Hematopoietic multipotent progenitor cell treated with erythropoietin and hydrocortisone succinate and interleukin-3 and kit ligand, for 6 days (in vitro differentiated cells): ENCODE measurements at places on chromosomes 6 and 20.

DNA sequence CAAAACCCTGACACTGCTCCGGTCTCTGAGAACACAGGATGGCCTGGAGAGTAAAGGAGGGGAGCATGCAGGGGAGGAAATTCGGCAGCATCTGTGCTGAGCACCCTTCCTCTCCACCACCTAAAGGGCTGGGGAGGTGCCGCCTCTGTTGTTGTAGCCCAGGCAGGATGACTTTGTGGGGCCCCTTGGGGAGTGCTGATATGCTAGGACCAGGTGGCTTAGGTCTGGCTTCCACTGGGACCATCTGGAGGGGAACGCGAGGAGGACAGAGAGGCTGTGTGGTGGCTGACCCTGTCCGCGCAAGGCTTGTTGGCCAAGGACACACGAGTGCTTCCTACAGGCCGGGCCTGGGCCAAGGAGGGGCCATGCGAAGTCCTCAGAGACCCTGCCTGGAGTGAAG lies 9.9 kb upstream of the RPS6KA2 start:
- DNase-seq, result no peak

- no peak for DNase-seq
Observed at GRCh38 chr6:49514571-49515484, 15.1 kb downstream of the GLYATL3 start.

- no peak for DNase-seq
Observed at GRCh38 chr6:34095741-34096140, 50.1 kb downstream of the GRM4 start.

DNA sequence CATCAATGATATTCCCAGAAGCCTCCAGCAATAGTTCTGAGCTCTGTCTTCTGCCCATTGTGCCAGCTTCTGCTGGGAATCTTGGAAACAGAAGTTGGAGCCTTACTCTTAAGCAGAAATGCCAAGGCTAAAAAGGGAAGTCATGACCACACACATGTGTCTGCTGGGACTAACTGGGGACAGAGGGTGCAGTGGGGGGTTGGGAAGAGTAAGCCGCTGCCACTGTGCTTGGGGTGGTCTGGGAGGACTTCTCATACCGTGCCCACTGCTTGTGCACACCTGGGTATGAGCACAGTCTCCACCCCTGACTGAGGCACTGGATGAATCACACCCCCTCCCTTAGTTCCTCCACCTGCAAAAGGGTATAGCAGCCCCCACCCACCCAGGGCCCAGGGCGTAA lies 90.7 kb downstream of the CDC5L start:
- DNase-seq, result no peak

GRCh38 chr6:111162504-111162903 lies 75.2 kb downstream of the SLC16A10 start:
- no peak for DNase-seq

DNA sequence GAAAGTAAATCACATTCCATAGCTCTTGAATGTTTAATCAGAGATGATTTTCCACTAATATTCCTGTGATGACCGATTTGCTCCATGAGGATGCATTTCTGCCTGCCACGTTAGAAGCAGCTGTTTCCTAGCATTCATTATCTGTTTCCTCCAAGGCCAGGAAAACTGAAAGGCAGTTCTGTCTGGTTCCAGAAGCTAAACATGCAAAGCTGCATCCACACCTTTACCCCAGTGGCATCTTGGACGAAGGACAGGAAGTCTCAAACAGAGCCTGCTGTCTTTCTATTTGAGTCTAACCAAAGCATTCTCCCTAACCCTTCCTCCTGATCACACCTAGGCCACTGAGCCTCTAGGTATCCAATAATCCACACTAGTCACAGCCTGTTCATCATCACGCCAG lies 27.6 kb downstream of the CNKSR3 start:
- no peak for DNase-seq

GRCh38 chr20:45038745-45039474 lies 62.0 kb downstream of the KCNS1 start:
- no peak for DNase-seq

- DNase-seq, result no peak
Observed at GRCh38 chr6:7325750-7326149, 12.8 kb upstream of the SSR1 start.

- no peak for DNase-seq
Observed at GRCh38 chr6:3895312-3895653, 46.1 kb downstream of the FAM50B start.

- DNase-seq, result no peak
Observed at GRCh38 chr20:63551068-63551467, 2.9 kb upstream of the FNDC11 start.

DNA sequence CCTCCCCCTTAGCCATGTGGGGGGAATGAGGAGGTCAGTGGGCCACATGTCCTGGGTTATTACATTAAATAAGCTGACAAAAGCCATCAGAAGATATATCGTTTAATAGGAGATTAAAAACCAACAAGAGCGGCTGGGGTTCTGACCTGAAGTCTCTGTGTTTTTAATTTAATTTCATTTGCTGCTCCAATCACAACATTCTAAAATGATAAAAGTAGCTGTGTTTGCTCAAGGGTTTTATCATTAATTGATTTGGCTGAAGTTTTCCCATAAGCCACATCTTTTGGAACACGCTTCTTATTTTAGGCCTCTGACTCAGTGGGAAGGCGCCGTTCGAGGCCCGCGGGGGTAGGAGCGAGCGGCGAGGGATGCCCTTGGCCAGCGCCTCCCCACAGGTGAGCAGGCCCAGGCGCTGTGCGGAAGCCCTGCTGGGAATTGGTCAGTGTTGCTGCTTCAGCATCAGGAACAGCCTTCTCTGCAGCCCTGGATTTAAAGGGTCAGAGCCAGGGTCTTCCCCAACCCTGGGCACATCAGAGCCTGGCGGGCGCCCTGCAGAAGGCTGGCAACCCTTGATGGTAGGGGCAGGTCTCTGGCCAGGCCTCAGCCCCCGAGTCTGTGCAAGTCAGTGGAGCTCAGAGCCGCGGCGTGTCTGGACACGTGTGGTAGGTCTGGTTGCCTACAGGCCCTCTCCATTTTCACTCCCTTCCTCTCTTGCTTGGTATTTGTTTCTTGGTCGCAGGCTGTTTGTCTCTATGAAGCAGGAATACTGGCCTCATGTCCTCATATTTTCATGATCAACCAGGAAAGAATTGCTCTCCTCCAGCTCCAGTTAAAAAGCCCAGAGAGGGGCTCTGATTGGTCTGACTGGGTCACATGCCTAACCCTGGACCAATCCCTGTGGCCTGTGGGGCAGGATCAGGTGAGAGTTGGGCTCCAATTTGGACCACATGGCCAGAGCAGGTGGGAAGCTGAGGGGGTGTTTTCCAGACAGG lies 30.9 kb upstream of the MLN start:
- DNase-seq, result no peak

DNA sequence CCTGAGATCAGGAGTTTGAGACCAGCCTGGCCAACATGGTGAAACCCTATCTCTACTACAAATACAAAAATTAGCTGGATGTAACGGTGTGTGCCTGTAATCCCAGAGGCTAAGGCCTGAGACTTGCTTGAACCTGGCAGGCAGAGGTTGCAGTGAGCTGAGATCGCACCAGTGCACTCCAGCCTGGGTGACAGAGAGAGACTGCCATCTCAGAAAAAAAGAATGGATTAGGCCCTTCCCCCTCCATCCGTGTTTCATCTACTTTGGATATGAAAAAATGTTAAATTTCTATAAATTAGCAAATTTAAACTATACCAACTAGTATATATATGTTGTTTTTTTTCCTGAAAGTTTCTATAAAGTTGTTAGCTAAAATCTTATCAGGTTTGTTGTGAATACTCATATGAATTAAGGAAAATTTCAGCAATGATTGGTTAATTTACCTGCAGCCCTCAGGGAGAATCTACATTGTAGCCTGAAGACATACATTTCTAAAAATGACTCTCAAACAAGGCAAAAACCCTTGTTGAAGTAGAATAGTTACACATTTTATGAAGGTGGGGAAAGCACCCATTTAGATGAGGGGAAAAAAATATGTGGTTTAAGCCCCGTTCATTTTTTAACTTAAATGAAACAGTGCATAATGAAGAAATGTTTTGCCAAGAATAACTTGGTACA lies 120.9 kb downstream of the TIAM2 start:
- no peak for DNase-seq

DNA sequence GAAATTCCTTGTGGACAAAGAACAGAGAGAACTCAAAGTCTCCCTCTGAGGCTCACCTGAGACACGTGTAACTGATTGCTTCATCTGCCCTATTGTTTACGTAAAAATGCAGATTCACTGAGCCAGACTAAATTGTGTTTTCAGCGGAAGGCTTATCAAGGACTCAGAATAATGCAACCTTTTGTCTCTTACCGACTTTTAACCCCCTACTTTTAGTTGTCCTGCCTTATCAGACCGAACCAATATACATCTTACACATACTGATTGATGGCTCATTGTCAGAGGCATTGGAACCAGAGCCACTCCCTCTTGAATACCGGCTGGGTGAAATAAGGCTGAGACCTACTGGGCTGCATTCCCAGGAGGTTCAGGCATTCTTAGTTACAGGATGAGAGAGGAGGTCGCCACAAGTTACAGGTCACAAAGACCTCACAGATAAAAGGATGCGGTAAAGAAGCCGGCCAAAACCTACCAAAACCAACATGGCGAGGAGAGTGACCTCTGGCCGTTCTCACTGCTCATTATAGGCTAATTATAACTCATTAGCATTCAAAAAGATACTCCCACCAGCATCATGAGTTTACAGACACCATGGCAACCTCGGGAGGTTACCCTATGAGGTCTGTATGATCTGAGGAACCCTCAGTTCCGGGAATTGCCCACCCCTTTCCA lies 95.5 kb upstream of the ZNF184 start:
- no peak for DNase-seq

- peak; percentile 70 for DNase-seq
Observed at GRCh38 chr6:36544228-36544627, 3.1 kb downstream of the STK38 start.

- no peak for DNase-seq
Observed at GRCh38 chr20:48416002-48416401, 411.8 kb downstream of the PREX1 start.

- DNase-seq, result peak; percentile 25
Observed at GRCh38 chr6:113591896-113592827, 265.0 kb upstream of the MARCKS start.

- peak; percentile 47 for DNase-seq
Observed at GRCh38 chr6:89034586-89035251, 45.8 kb upstream of the PNRC1 start.

DNA sequence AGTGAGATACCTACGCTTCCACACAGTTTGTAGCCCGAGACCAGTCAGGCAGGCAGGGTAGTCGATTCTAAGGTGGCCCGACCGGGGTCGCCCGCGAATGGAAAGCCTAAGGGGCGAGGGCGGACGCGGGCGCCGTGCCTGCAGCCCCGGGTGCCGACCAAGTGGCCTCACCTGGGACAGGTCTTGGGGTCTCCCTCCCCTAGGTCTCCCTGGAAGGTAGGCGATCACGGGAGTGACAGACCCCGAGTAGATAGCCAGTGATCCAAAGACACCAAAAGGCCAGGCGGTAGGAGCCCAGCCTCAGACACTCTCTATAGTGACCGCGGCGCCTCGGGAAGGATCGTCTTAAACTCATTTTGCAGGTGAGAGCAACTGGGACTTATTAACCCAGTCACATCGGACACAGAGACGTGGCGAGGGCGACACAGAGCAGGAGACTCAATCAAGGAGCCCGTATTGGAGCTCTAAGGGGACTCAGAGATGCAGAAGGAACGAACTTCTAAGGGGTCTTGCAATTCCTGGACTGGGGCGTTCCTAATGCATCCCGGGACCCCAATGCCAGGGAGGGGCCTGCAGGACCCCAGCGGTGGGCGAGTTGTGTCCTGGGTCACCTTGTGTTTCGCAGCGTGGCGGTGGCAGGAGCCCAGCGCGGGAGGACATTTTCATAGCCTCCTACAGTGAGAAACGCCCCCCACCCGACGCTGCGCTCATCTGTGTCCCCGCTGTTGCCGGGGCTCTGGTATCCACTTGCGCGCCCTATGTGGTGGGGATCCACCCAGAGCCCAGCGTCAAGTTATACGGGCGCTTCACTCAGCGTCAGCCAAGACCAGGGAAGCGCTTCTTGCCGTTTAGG lies 2.1 kb upstream of the VSX1 start:
- DNase-seq, result peak; percentile 63

DNA sequence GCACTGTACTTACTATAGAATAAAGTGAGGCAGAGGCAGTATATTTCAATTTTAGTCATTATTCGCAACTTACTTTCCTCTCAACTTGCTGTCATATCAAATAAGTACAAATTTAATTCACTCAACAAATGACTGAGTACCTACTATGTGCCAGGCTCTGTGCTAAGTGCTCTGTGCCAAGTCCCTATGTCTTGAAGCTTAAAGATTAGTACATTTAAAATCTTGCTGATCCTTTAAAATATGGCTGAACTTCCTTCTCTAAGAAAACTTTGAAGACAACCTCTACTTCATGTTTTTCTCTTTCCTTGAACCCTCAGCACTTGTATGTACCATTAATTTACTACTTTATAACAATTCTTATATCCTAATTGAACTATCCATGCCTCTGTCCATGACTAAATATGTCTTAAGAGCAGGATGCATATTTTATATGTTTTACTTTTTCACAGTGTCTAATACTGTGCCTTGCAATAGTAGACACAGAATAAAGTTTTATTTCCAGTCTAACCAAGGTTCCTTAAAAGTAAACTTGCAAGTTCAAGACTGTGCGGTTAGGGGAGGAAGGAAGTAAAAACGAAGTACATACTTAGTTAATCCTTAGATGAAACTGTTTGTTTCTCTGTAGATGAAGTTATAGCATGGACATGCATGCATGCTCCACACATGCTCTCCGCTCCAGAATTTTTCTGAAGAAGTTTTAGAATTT lies 10.0 kb upstream of the LATS1 start:
- no peak for DNase-seq

DNA sequence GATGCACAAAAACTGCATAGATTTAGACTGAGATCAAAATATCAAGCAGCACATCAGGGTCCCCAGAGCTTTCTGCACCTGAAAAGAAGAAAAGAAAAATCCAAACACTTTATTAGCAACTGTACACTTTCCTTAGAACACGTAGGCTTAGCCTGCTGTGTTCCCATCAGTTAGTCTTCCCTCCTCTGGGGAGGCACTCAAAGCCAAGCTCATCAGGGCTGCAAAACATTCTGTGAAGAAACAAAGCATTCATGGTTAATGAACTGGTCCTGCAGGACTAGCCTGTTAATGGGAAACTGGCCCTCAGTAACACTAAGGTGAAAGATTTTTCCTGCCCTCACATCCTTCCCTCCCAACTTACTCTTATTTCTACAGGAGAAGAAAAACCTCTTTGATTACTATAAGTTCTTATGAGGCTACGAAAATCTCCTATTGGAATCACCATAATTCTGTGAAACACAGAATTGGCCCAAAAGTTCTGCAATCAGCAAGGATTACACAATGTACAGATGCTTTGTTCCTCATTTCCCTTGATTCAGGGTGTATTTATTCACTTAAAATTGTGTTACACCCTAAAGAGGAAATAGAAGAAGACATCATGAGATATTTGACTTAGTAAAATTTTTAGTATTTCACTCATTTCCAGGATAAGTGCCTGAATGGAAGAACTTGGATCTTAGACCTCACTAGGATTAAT lies 901.0 kb upstream of the MAP3K7 start:
- DNase-seq, result peak; percentile 48

GRCh38 chr6:100152201-100152600 lies 158.2 kb upstream of the MCHR2 start:
- DNase-seq, result no peak
